Lower lobe of right lung (tissue), 2 donors: ENCODE measurements at places on chromosomes 13 and 19. TPM values are rescaled to one million over a fixed set of nuclear protein-coding genes. Genes with fewer than 3 reads are reported as not detected.

- H3K4me3 ChIP-seq = no peak overlapping the region
- H3K36me3 ChIP-seq = no peaks in the 10 kb centered on the region
- H3K4me1 ChIP-seq = no peaks in the 10 kb centered on the region
- no peaks in the 10 kb centered on the region for H3K27me3 ChIP-seq
Observed at GRCh38 chr13:35598233-35598632, 121.7 kb upstream of the MAB21L1 start.

Gene CYSLTR2
- total RNA-seq = 2.6 TPM

DNA sequence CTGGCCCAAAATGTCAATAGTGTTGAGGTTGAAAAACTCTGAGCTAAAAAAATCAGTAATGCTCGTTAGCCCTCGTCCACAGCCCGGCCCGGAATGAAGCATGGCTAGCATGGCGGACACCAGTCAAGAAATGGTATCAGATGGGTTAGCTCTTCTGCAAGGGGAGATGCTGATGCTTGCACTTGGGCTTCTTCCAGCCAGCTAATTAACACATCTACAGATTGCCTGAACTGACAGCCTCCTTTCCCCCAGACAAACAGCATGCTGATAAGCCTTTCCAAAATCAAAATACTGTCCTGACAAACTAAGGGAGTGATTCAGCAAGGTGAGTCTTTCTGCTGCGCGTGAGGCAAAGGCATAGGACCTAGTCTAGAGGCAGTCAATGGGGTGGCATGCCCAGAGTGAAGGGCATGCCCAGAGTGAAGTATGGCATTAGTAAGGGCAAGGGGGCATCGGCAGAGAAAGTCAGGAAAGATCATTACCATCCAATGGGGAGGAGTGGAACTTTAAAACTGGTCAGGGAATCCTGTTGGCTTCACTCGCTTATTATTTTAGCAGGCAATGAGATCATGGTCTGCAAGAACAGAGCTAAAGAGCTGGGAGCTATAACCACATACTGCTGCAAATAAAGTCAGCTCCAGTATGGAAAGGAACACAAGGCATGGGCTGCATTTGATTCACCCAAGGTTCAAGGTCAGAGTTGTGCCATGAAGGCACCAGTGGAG lies 30.2 kb upstream of the UBE2L5 start:
- no peak overlapping the region for H3K27ac ChIP-seq
- no peak overlapping the region for H3K4me3 ChIP-seq
- DNase-seq = no peak
- H3K36me3 ChIP-seq = no peaks in the 10 kb centered on the region
- peaks cover 19% of the 10 kb centered on the region for H3K4me1 ChIP-seq

Gene CALM3
- total RNA-seq = 155 TPM

Gene GRIK5
- total RNA-seq = 0.41 TPM

Gene RFPL4A
- not detected for total RNA-seq

DNA sequence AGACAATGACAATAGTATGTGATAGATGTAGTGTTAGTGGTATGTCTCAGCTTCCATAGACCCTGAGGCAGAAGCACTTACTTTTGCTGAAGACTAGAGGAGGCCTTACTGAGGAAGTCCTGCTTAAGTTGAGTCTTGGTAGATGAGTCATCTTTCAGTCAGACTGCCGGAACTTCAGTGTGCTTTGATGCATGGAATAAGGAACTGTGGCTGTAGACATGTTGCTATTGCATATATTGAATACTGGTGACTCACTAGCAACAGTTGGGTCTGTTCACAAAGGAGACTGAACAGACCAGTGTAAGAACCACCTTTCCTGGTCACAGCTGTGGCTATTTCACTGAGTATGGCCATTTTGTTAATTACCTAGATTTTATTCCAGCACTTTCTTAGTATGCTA lies 1000.6 kb downstream of the OLFM4 start:
- H3K4me3 ChIP-seq = no peak overlapping the region
- H3K36me3 ChIP-seq = no peaks in the 10 kb centered on the region
- no peaks in the 10 kb centered on the region for H3K27me3 ChIP-seq
- H3K27ac ChIP-seq = no peak overlapping the region

Gene B3GNT8
- 22.5 TPM for total RNA-seq
